ENCODE measurements at places on chromosomes 7 and 10.

- peak; percentile 45 for DNase-seq
Measured at GRCh38 chr7:102432442-102433218, 745 bp upstream of the ORAI2 start.

DNA sequence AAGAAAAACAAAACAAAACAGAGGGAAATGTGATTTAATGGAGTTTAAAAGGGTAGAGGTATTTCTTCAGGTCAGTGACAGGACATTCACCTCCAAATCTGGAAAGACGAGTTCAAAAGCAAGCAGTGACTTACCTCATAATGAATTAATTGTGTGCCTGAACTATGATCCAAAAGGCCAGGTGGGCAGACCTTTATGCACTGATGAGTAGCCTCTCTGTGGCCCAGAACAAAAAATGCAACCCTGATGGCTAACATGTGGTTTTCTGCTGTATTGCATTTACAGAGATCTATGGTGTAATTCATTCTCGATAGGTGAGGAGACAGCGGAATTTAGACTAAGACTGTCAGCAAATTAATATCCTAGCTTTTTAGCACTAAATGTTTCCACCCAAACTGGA, 142.0 kb downstream of the HDAC9 start:
- DNase-seq: no peak

DNA sequence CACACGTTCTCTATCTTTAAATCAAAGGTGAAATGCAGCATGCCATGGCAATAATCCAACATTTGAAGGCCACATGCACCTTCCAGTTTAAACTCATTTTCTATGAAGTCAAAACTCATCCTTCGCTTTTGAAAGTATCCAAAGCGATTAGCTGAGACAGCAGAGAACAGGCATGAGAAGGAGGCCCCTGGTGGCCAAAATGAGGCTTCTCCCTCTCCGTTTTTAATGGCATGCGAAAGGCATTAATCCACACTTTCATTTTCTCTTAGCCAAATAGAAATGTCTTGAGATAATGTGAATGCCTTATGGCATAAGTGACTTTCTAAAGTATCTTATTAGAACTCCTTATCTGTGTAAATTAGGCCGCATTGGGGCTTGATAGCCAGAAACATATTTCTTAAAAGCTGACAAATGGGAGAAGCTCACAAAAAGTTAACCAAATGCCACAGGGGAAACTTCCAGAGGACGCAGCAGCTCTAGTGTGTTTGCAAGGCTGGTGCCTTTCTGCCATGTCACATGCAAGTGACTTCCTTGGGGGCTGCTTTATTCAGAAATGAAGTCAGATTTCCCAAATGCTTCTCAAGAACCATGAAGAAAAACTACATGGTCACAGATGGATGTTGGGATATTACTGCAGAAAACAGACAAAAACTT, 1189.6 kb downstream of the SORCS1 start:
- DNase-seq: peak; percentile 44

DNA sequence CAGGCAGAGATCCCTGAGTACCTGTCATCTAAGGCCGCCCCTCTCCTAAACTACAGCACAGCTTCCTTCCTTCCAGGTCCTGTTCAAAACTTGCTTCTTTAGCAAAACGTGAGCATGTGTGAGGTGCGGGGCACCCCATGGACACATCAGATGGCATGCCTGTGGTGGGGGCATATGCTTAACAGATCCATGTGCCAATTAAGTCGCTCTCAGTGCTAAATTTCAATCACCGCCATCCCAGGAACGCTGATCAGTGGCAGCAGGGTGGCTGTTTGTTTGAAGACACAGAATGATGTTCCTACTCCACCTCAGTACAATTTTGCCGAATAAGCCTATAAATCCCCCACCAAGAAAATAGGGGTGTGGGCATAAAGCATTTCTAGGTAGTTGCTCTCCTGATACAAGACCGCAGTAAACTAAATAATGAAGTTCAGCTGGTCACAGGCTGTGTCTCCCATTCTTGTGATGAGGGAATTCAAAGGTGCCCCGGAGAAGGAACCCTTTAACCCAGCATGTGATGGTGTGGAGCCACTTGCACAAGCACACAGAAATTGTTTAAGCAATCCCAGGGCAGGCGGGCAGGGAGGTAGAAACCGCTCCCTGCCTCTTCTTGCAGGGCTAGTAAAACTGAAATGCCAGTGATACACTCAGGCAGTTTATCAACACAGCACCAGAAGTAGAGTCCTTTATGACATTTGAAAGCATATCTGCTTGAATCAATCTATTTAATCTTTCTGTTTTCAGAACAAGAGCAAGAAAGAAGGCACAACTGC, 205.7 kb downstream of the SORCS1 start:
- no peak for DNase-seq

DNA sequence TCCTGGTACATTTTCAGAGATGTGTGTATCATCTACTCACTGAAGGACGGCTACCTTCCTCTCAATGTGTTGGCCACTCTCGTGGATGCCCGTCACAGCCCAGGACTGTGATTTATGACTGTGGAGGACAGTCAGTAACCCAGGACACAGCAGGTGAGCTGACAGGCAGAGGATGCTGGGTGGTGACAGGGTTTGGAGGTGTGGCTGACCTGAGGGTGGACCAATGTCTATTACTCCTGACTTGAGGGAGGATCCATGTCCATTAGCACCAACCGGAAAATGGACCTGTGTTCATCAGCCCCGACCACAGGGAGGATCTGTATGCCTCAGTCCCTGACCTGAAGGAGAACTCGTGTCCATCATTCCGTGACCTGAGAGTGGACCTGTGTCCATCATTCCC, 96.1 kb downstream of the ADCY1 start:
- no peak for DNase-seq

- DNase-seq: peak; percentile 23
Measured at GRCh38 chr7:83271212-83272099, 108.8 kb upstream of the PCLO start.

GRCh38 chr10:10259013-10259412, 758.7 kb upstream of the CELF2 start:
- no peak for DNase-seq

DNA sequence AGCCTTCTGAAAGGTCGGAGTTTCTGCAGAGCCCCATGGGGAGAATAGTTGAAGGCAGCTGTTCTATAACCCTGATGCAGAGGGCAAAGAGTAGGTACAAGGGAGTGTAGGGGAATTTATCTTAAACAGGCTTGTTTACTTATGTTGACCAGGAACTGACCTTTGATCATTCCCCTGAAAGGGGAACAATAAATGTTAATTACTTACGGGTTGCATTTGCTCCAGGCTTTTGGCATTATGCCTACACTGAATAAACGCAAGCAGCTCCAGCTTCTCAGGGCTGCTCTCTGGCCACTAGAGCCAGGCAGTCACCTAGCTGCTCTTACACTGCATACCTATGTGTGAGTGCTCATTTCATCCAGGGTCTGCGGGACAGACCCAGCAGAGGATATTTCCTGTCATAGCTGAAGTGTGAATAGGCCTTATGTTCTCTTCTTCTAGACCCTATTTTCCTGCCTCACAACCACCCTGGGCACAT, 26.9 kb upstream of the ABCA13 start:
- no peak for DNase-seq

GRCh38 chr7:96921771-96922170, 83.6 kb upstream of the DLX6 start:
- no peak for DNase-seq

All from GM03348 (cell line).